ENCODE measurements at places on chromosomes 13 and 19.

DNA sequence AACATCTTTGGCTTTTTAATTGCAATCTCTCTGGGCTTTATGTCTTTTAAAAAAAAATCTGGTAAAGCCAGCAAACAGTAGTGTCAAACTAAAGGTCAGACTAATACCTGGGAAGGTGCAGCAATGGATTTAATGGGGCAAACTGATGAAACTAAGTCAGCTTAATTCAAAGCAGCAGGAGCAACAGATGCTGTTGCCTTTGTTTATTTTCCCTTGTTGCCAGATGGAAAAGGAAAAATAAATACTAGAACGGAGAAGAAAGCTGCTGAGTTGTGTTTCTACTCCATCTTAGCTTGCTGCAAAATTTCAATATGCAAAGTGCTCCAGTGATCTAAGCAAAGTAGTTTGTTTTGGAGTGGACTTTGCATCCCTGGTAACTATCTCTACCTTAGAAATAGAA, 1097.8 kb downstream of the PCDH17 start:
- no peak for DNase-seq

DNA sequence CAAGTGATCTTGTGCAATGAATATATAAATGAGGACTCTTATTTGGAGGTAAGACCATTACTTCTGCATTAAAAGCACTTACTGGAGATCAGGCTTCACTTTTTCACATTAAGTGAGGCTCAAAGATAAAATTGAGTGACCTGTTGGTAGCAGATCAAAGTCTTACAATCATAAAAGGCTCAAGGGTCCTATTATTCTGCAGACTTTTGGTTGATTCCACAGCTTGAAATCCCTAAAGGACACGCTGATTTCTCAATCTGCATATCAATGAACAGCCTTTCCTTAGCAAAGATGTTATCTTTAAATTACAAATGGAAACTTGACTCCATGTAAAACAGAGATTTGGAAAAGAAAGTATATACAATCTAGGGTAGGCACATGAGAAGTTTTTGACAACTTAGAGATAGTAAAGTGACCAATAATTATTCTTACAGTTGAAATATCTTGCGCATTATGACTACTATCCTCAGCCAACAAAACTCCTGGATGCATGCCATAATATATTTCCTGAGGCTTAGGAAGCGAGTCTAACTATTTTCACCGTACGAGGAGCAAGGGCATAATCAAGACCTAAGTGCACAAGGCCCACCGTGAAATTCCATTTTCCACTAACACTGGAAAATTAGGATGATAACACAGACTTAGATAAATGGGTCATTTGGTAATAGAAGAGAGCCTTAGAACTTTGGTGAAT, 640.7 kb downstream of the LIG4 start:
- no peak for DNase-seq

GRCh38 chr13:51998723-51999509, 12.3 kb downstream of the ATP7B start:
- no peak for DNase-seq

DNA sequence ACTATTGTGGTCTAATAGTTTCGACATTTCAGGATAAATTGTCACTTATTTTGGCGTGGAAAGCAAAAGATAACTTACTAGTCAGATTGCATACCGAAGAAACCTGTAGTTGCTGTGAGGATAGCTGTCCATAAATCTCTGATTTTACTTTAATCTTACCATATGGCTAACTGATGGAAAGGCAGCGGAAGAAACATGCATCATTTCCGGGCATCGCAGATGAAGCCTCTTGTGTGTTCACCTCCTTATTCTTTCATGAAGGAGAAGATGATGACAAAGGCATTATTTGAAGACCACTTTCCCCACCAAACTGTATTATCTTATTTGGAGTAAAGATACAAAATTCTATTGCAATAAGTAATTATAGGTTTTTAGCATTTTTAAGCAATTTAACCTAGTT, 763.6 kb upstream of the SLITRK6 start:
- DNase-seq = no peak

DNA sequence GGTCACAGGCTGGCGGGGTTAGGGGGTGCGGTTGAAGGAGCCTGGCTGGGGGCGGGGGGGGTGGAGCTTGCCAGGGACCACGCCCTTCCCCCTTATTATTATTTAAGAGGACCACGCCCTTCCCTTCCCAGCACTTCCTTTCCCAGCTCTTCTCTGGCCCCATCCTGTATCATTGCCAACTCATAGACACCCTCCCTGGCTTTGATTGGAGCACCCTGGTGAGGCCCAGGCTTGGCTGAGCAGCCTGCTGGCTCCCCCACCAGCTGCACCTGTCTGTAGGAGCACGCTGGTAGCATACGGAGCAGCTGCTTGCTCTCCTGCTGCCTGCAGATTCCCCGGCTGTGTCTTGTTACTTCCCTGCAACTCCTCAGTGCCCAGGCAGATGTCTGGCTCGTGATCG, 62.5 kb upstream of the PDX1 start:
- DNase-seq = no peak

DNA sequence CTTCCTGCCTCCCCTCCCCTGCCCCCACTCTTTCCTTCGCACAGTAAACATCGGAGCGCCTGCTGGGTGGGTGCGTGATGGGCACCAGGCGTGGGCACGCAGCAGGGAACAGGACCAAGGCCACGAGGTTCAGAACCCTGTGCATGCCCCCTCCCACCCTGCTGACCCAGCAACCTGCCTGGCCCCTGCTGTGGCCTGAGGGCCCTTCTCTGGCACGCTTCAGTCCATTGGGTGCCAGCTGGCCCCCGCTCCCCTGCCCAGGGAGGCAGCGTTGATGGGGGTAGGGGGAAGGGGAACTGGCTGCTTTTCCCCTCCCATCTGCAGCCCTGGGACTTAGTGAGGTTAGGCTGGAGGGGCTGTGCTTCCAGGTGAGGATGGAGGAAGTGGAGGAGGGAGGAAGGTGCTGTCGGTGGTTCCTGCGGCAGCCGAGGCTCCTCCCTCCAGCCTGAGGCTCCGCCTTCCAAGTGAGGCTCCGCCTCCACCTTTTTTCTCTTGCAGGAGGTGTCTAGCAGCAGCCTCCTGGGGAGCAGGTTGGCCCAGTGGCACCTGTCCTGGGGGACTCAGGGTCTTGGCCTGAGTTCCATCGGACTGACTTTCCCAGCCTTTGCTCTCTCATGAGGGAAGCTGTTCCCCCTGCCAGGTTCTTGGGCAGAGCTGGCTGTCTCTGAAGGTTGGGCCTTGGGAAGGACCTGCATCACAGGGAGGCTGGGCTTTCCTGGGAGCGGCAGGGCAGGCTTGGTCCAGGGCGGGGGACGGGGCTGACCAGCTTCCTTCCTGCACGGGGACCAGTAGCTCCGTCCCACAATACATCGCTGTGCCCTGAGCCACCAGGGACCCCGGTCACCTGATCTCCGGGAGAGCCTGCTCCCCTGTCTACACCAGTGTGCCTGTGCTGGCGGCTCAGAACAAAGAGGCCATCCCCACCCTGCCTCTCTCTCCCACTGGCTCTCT, 7.3 kb downstream of the PIAS4 start:
- peak; percentile 12 for DNase-seq

DNA sequence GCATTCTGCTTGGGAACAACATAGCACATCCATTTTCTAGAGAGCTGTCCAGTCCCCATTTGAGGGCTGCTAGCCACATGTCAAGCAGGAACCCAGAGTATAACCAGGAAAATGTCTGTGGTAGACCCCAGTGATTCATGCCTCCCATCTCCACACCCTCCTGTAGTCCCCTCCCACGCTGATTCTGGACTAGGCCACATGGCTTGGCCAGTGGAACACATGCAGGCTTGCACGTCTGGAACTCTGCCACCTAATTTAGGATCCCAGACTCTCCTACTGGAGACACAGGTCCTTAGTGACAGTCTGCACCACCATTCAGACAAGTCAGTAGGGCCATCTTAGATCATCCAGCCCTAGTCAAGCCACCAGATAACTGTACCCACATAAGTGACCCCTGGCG, 149.8 kb downstream of the ZIC5 start:
- DNase-seq = no peak

Data from activated effector memory CD4-positive, alpha-beta T cell treated with Interleukin-2 at 50 U/mL for 16 hours (primary cell).